ENCODE measurements at places on chromosomes 11 and 22.

DNA sequence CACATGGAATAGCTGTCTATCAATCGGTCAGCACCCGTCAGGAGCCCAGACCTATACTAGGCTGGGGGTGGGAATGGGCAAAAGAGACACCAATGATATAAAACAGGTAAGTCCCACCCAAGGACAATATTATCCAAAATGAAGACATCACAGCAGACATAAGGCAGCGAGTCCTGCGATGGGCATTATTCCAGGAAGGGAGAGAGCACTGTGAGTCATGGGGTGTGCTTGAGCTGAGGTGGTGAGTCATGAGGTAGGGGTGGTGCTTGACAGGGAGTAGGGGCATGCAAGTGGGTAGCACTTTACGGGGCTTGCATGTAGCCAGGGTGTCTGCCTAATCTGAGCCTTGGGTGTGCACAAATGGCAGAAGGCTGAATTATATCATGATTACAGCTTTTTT, 605.0 kb upstream of the CADM1 start:
- DNase-seq, result peak; percentile 71

- no peak for DNase-seq
Measured at GRCh38 chr11:69671734-69672465, 3.3 kb downstream of the LTO1 start.

- no peak for DNase-seq
Measured at GRCh38 chr11:16126362-16126761, 230.0 kb downstream of the SOX6 start.

- no peak for DNase-seq
Measured at GRCh38 chr11:62298975-62299374, at the start of gene SCGB1D4. Gene SCGB1D4 (minus strand): TSS chr11:62299075. CDS start chr11:62299010, 65 bp downstream.

- no peak for DNase-seq
Measured at GRCh38 chr11:100808904-100809491, 121.9 kb downstream of the ARHGAP42 start.

- DNase-seq, result no peak
Measured at GRCh38 chr22:46008291-46008690, 31.3 kb upstream of the WNT7B start.

DNA sequence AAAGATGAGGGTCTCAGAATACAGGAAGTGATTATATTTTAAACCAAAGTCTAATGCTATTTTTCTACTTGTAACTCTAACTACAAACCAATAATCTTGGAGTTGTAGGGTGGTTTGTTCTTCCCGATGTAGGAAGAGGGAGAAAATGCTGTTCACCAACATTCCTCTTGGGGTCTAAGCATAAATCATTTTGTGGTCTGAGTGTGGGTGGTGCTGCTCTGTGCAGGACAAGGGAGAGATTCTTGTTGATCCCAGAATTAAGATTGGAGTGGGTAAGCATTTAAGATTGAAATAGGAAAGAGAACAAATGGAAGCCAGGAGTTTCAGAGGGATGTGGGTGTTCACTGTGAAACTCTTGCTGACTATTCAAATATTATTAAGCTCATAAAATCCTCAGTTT, 38.6 kb upstream of the MMP13 start:
- no peak for DNase-seq

- DNase-seq, result no peak
Measured at GRCh38 chr11:86934582-86934900, 20.7 kb downstream of the FZD4 start.

DNA sequence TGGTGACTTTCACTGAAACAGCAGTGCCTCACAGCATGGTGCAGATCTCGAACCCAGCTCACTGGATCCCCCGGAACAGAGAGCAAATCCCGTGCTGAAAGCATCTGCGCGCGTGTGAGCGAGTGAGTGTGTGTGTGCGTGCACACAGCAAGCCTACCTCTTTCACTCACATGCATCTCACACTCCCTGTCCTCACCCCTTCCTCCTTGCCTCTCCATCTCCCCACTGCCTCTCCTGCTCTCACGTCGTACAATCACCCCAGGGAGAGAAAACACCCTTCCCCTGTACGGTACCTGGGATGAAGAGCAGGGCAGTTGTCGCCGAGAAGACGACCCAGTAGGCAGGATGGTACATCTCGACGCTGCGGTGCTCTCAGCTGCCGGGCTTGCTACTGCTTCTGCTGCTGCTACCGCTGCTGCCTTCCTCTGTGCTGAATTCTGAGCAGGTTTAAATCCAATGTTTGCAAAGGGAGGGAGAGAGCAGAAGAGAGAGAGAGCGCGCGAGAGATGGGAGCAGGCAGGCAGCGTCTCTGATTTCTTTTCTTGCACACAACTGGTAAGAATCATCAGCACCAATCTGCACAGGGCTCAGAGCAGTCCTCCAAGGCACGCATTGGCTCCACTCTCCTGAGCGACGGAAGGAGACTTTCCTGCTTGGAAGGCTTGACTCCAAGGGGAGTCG, at the start of gene OPCML:
TSS of gene OPCML (minus strand) at position 531 of the 681 bp plus-strand sequence.
- DNase-seq, result no peak

GRCh38 chr11:6633422-6634408, 14.5 kb upstream of the TPP1 start:
- no peak for DNase-seq

- no peak for DNase-seq
Measured at GRCh38 chr22:43308060-43308830, 34.9 kb downstream of the SCUBE1 start.

DNA sequence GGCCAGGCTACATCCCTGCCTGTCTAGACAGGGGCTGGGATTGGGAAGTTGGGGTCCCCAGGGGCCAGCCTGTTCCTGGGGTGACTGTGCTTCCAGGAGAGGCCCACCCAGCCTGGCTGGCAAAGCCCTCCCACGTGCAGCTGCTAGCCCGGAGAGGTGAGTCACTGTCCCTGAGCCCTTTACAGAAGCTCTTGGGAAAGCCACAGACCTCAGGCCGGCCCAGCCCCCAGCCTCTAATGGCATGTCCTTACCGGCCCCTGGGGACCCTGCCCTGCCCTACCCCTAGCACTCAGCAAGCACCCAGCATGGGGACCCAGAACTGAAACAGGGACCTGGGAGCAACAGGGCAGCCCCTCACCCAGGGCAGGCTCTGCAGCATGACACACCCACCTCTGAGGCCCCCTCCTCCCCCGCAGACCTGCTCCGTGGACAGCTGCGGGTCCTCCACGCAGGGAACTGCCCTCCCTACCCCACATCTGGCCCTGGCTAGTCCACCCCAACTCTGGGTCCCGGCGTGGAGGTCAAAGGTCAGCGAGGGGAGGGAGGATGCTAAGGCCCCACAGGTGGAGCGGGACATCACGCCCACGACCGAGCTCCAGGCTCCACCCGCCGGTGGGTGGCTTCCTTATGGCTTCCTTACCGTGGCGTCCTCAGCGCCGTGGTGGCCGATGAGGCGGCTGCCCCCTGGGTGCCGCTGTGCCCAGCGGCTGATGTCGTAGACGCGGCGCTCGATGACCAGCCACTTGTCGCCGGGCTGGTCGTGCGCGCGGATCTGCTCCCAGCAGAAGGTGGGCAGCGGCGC, 615 bp downstream of the FADS3 start:
- DNase-seq, result peak; percentile 73

- DNase-seq, result no peak
Measured at GRCh38 chr11:14642453-14642852, 1.2 kb upstream of the PDE3B start.

DNA sequence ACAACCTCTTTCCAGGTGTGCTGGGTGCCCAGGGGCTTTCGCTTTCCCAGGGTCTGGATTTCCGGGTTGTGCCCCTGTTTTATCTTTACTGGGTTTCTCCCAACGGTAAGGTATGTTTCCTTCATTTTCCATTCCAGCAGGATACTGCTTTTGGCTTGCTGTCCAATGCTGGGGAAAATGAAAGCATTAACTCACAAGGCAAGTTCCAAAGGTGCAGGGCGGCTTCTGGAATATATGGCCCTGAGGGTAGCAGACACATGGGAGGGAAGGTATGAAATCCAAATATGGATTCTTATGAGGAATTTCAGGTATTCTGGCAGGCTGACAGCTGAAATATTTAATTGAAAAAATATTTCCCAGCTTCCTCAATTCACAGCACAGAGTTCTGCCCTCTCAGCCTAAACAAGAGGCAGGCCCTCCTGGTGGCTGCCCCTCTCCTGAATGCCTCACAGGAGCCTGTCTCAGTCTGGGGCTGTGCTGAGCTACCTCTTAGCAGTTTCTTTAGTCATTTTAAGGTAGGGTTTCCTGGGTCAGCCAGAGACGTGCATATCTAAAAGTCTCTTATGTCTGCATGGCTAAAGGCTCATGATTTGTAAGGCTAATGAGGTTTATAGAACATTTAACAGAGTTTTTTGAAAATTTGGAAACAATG, 318.6 kb upstream of the B3GAT1 start:
- no peak for DNase-seq

DNA sequence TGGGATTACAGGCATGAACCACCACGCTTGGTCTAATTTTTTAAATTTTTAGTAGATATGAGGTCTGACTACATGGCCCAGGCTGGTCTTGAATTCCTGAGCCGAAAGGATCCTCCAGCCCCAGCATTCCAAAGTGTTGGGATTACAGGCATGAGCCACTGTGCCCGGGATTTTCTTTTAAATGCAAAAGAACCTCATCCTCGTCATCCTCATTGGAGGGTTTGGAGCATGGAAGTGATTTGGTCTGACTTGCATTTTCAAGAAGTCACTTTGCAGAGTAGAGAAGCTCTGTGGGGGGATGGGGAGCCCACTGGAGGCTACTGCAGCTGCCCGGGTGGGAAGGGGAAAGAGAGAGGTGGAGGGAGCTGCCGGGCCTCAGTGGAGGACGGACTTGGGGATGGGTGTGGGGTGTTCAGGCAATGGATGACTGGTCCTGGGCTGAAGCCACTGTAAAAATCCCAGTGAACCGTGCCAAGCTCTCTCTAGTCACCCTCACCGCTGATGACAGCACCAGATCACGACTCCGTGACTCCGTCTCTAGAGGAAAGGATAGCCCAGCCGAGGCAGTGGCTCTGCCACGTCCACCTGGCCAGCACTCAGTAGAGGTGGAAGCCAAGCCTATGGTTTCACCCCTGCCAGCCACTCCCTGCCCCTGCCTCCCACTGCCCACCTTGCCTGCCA, 32.8 kb upstream of the SLC22A12 start:
- peak; percentile 32 for DNase-seq

- DNase-seq, result no peak
Measured at GRCh38 chr11:102289592-102289991, 27.7 kb upstream of the BIRC3 start.

DNA sequence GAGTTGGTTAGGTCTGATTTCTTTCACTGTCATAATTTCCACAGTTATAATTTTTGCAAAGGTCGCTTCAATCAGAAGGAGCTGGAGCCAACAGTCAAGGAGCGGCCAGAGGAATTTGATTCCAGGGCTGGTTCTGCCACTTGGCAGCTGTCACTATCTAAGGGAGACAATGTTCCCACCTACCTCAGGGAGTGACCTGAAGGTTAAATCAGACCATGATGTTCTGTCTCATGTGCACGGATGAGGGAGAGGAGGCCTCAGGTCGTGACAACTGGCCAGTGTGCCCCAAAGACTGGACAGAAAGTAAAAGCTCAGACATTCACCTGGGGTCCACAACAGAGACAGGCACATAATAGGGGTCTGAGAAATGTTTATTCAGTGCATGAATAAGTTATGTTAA, 7.6 kb downstream of the MRGPRD start:
- no peak for DNase-seq

- peak; percentile 86 for DNase-seq
Measured at GRCh38 chr11:123741159-123742030, at the start of gene ZNF202. Gene ZNF202 (minus strand): TSS chr11:123741660. CDS start chr11:123730888, 10,772 bp downstream.

- no peak for DNase-seq
Measured at GRCh38 chr11:25755918-25756584, 575.9 kb upstream of the ANO3 start.
